ENCODE measurements at places on chromosomes 3 and 15. TPM values are rescaled to one million over a fixed set of nuclear protein-coding genes. Genes with fewer than 3 reads are reported as not detected.

- DNase-seq: no peak
Measured at GRCh38 chr15:39797407-39797806, 14.8 kb upstream of the FSIP1 start.

The STRIT1 gene
- total RNA-seq: not detected

GRCh38 chr3:22380253-22380652, 629.2 kb upstream of the ZNF385D start:
- no peak for DNase-seq

GRCh38 chr3:13194285-13195209, 121.3 kb upstream of the IQSEC1 start:
- no peak for DNase-seq

- no peak for DNase-seq
Measured at GRCh38 chr3:48897460-48898376, 964 bp downstream of the SLC25A20 start.

- DNase-seq: no peak
Measured at GRCh38 chr15:65174509-65174908, 10.6 kb downstream of the CLPX start.

GRCh38 chr15:59999612-60000112, 4.4 kb upstream of the FOXB1 start:
- DNase-seq: no peak

- no peak for DNase-seq
Measured at GRCh38 chr3:183189641-183190040, 27.1 kb upstream of the LAMP3 start.

DNA sequence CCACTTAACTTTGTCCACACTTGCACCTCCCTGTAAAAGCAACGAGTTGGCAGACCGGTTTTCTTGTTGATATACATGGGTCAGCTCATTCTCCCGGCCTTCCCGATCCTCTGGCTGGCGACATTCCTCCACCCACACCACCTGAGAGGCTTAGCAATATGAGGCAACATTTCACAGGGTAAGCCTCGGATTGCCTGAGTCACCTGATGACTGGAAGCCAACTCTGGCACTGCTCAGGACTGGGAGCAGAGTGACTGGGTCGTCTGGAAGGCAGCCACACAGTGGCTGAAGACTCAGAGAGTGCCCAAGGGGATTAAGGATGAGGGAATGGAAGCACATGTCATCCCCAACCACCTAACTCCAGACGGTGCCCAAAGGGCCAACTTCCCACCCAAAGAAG, 9.8 kb downstream of the HOMER2 start:
- peak; percentile 79 for DNase-seq

DNA sequence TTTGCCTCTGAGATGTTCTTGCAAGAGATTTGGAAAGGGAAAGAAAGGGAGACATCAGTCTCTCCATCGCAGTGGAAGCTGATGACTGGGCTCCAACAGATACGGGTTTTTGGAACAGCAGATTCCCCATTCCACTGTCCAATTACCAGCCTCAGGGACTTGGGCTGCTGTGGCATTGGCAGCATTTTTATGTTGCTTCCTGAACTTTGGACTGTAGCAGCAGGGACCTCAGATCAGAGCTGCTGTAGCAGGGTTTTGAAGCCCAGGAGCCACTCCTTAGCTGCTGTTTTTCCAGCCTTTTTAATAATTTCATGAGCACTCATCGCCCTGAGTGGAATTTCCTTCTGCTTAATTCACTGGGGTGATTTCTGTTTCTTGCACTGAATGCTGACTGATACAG, 135.7 kb upstream of the SLCO3A1 start:
- no peak for DNase-seq

- no peak for DNase-seq
Measured at GRCh38 chr3:192902549-192902948, 15.1 kb downstream of the MB21D2 start.

The GJD2 gene
- total RNA-seq: not detected

DNA sequence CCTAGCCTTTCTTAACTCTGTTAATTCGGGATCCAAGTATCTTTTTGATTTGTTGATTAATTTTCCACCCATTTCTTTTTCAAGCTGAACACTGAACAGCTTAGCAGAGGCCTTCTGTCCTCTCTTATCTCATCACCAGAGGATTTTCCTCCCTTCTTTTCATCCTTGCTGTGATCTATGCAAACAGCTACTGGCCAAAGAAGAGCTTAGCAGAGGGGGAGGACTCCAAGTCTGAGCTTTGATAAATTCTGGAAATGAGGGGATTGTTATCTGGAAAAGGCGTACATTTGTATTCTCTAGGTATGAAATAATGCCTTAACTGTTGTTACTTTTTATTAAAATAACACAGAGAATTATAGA, 13.4 kb downstream of the DZIP3 start:
- DNase-seq: no peak

The DNASE1L3 gene
- total RNA-seq: not detected

DNA sequence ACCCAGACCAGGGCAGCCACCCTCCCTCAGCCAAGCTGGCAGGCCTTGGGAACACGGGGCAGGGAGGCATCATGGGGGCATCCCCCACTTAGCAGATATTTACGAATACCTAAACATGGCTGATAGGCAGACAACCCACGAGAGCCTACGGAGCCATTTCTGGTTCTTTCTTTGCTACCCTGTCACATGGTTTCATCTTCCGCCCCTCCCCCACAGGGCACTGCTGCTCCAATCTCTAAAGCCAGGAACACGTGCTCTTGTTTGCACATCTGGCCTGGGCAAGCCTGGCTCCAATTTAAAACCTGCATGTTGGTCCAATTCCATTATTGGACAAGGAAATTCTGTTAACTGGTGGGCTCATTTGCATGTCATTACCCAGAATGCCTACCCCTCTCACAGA, 447.4 kb upstream of the NR2F2 start:
- DNase-seq: no peak

The NANOGP8 gene
- not detected for total RNA-seq

DNA sequence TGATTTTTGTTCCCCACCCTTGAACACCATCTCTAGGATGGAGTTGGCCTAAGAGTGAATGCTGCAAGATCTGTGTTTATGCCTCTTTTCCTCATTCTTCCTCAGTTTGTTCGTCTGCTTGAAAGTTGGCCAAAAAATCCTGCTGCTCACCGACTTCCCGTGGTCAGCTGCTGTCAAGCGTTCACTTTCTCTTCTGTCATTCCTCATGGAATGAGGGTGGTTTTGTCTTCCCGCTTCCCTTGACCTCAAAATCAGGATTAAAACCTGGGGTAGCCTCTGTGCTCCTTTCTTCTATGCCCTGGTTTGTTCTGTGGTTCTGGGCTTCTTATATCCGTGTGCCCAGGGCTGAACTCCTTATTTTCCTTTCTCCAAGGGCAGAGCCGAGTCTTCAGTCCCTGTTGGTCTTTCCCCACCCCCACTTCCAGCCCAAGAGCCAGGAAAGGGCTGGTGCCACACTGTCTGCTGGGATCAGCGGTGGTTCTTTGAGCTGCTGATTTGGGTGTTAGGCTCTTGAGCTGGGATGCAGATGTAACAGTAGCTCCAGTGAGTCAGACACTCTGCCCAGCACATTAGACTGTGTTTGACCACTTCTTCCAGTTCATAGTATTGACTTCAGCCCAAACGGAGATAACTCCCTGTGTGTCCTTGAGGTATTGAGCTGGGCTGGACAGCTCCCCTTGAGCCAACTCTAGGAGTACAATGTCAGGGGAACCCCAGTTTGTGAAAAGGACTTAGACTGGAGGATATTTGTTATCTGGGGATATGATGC, 2.3 kb downstream of the SERF2 start:
- DNase-seq: no peak

DNA sequence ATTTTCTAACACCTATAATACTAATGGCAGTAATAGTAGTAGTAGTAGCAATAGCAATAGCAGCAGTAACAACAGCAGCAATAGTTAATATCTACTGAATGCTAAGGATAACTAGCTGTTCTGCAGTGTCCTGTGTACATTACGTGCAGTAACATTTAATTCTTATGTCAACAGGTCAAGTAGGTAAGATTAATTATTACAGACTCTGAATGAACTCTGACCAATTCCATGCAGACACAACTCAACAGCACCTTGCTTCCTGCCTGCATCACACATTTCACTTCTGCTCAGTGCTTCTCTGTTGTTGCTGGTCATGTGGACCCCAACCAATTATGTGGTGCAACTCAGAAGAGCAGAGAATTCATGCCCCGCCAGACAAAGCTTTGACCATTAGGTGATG, 39.9 kb upstream of the ARHGEF26 start:
- no peak for DNase-seq

The TTC23 gene
- 13.0 TPM for total RNA-seq

DNA sequence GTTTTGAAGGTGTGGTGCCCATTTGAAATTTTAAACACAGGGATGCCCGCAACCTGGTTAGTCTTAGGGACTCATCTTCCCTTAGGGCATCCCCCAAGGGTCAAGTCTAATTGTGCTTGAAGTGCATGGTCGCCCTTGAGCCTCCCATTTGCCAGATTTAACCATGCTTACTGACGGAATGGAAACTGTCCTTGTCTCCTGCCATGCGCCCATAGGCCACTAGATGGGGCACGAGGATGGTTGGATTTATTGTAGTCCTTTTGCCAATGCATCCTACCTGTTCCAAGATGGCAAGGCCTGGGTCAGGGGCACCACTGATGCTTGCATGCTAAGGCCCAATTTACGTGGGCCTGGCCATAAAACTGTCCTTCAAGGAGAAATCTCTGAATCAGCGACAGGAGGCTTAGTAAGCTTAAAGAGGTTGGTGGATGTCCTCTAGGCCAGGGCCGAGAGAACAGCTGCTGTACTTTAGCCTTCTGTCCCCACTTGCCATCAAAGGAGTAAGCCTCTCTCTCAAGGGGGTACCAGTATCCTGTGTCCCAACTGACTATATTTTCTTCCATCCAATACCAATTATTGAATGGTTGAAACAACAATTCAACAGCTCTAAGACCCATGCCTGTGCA, 355.4 kb downstream of the OTOL1 start:
- DNase-seq: peak; percentile 68

- no peak for DNase-seq
Measured at GRCh38 chr15:74904190-74904805, 2.4 kb downstream of the FAM219B start.

The GHSR gene
- not detected for total RNA-seq

DNA sequence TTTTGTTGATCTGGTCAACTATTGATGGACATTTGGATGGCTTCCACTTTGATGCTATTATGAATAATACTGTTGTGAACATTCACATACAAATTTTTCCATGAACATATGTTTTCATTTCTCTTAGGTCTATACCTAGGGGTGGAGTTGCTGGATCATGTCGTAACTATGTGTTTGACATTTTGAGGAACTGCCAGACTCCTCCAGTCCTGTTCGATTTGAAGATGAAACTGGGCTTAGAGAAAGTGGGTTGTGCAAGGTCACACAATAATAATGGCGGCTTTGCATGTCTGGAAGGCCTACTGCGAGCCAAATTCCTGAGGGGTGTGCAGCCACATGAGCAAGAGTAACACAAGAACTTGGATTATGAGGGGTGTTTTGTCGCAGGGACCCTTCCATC, 2.6 kb downstream of the TSEN2 start:
- DNase-seq: no peak

DNA sequence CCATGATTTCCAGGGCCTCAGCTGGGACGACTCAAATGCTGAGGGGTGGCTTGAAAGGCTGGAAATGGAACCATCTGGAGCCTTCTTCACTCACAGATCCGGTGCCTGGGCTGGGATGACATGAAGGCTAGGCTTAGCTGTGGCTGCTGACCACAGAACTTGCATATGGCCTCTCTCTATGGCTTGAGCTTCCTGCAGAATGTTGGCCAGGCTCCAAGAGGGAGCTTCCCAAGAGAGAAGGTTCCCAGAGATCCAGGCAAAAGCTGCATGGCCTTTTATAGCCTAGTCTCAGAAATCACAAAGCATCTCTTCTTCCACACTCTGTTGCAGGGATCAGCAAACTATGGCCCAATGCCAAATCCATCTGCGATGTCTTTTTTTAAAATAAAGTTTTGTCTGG, 44.8 kb downstream of the GATM start:
- peak; percentile 88 for DNase-seq

GRCh38 chr3:183163563-183163962, 1.0 kb upstream of the LAMP3 start:
- no peak for DNase-seq

GRCh38 chr15:62994975-62995681, 47.4 kb upstream of the TPM1 start:
- DNase-seq: no peak

The MUC13 gene
- total RNA-seq: 0.12 TPM

- DNase-seq: no peak
Measured at GRCh38 chr3:133851266-133851906, 44.3 kb downstream of the RAB6B start.

GRCh38 chr3:39278616-39278935, 1.3 kb downstream of the CX3CR1 start:
- DNase-seq: no peak

The KIF23 gene
- total RNA-seq: 67.5 TPM
